NCI-H69 (cell line): ENCODE measurements at places on chromosomes 3 and 15.

DNA sequence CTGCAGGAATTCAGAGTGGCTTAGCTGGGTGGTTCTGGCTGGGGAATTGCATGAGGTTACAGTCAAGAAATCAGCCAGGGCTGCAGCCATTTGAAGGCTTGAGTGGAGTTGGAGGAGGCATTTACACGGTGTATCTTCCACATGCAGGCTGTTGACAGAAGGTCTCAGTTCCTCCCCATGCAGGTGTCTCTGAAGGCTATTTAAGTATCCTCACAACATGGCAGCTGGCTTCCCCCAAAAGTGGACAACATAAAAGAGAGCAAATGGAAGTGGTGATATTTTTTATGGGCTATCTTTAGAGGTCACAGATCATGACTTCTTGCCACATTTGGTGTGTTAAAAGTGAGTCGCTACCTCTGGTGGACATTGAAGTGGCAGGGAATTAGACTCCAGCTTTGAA is 60.1 kb upstream of the SPRED1 start:
- no peak for DNase-seq

DNA sequence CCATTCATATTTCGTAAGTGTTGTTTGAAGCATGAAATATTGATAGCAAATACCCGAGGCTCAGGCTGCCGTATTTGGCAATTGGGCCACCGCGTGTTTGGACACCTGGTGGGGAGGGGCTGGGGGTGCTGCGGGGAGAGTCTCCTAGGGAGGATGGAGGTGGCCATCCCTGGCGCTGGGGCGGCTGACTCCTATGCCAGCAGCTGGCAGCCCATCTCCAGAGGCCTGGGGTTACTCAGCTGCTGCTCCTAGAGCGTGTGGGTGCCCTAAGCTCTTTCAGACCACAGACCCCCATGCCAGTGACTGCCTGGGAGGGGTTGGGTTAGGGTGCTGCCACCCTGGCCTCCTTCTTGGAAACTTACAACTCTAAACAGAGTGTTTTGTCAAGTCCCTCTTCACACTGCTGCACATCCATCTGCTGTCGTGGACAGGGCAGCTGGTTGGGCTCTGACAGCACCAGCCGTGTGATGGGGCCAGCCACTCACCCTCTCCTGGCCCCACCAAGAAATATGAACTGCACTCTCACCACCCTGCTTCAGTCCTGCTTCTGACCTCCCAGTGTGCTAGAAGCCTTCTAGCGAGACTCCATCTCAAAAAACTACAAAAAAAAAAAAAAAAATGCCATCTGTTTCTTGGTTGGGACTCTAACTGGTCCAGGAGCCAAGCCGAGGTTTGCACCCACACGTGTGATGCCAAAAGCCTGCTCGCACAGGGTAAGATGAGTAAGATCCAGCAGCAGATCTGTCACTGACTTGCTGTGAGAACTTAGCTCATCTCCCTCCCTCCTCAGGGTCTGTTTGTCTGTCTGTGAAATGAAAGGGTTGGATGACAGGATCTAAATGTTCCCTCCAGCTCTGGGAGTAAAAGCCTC is 156.2 kb downstream of the MEGF11 start:
- peak; percentile 27 for DNase-seq

DNA sequence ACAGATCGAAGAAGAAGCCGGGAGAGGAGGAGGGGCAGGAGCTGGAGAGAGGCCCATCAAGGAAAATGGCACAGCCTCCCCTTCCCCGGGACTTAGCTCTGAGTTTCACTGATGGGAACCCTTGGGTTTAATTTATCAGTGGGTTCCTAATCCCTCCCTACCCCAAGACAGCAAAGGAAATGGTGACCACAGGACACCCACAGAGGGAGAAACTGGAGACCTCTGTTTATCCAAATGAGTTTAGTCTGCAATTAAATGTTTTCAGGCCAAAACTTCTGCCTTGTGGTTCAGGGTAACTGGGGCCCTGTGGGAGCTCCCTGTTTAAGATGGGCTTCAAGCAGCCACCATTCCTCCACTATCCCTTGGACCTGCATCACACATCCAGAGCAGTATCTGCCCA is 190.8 kb upstream of the TOPAZ1 start:
- DNase-seq: no peak

DNA sequence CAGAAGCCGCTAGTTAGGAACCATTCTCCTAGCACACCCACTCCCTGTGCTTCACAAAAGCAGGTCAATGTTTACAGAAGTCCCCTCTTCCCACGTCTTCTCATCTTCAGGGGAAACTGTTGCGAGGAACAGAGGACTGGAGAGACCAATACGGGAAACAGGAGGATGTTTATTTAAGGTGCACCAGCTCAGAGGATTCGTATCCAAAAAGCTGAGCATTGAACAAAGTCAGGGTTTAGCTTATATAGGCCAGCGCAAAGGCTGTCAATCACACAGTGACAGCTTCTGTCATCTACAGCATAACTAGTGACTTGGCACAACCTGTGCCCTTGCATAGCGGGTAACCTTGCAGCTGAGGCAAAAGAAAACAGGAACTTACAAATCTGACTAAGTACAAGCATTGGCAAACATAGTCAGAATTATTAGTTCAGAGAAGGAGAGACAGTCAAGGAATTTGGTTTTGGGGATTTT is 61.3 kb downstream of the ZDHHC19 start:
- DNase-seq: no peak

DNA sequence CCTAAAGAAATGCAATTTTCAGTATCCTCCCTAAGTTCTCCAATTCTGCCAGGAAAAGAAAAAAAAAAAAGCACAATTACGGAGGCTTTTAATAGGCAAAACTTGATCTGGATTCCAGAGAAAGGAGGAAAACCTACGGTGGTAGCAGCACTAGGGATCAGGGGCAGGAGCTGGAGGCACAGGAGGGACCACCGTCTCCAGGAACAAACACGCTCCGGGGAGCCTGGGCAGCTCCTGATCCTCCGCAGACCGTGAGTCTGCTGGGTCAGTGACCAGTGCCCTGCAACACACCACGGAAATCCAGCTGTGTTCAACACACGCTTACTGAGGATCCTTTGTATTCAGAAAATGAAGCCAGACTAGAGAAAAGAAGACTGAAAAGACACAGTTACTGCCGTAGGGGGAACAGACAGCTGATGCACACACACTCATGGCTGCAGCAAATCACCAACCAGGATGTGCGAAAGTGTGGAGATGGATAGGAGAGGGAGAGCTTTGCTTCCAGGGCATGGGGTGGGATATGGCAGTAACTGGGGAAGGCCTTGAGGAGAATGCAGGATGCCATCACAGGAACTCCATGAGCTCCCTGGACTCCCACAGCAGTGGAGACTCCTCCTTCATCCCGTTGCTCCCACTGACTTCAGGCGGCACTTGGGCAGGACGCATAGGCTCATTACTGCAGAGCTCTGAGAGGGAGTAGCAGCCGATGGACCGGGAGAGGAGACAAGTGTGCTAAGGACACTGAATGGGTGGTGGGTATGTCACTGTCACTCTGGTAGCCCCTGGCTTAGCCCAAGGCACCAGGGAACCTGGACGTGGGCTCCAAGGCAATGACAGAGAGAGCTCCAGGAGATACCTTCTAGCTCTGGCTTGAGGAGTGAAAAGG is 167.0 kb downstream of the ATP10A start:
- no peak for DNase-seq

- no peak for DNase-seq
These were observed 7.5 kb downstream of the DTWD1 start for GRCh38 chr15:49628379-49628778.

DNA sequence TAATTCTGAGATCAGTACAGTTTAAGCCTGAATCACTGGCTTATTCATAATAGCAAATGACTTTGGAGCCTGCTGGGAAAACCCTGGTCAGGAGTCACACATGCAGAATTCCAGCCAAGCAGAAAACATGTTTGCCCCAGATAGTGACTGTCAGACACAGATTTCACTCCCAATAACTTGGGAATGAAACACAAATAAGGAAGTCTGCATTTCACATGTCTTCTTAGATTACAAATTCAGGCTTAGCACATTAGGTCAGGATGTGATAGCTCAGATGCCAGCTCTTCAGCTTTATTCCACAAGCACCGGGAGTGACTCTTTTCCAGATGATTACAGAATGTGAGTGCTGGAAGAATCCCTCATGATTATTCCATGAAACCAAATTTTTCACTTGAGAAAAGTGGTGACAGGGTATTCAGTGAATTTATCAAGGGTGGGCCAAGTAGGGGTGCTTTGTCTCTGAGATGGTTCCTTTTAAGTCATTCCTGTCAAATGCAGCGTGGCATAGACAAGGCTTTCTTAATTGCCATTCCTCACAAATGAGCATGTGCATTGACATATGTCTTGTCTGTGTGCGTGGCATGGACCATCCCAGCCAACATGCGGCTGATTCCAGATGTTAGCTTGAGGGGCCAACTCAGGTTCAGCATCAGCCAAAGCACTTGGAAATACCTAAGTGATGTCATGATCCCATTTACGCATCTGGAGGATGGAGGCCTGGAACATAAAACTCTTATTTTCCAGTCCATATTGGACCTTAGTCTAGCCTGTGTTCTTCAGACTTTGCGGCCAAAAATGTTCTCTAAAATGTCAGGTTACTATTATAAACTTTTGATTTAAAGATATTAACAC is 191.0 kb downstream of the EPHB1 start:
- no peak for DNase-seq

- DNase-seq: no peak
These were observed 62.9 kb upstream of the SPRED1 start for GRCh38 chr15:38189671-38190295.

GRCh38 chr15:98823012-98823458 is 174.7 kb downstream of the IGF1R start:
- DNase-seq: peak; percentile 47

GRCh38 chr3:109548192-109548938 is 211.0 kb upstream of the DPPA4 start:
- DNase-seq: no peak

- peak; percentile 35 for DNase-seq
These were observed 9.9 kb downstream of the PDIA5 start for GRCh38 chr3:123076496-123077418.

GRCh38 chr15:69016021-69016595 is 1.6 kb downstream of the NOX5 start:
- no peak for DNase-seq

DNA sequence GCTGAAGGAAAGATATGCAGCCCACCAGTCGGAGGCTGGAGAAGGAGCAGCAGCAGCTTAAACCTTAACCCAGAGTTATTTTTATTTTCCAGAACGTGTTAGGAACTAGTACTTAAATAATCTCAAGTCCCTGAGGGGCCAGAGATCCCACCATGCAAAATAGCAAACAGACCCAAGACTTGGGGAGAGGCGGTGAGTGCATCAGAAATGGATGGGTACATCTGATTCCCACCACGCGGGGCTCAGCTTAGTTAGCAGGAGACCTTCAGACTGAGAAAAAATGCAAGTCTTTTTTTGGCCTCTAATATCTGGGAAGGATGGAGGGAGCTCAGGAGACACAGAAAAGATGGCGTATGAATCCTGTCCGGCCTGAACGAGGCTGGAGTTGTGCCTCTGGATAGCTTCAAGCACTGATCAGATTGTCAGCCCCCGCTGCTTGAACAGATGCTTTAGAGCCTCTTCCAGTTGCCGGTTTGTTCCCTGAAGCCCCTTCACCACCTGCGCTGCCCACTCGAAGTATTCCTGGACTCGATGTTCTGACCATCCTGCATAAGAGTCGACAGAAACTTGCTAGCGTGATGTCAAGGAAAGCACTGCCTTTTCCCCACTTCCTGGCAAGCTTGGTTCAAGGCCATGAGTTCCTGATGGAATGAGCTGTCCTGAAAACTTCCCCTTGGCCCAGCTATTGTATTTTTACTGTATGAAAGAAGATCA is 1.3 kb downstream of the HDDC3 start:
- peak; percentile 65 for DNase-seq

- DNase-seq: no peak
These were observed 706.9 kb downstream of the TBL1XR1 start for GRCh38 chr3:176490357-176490756.

DNA sequence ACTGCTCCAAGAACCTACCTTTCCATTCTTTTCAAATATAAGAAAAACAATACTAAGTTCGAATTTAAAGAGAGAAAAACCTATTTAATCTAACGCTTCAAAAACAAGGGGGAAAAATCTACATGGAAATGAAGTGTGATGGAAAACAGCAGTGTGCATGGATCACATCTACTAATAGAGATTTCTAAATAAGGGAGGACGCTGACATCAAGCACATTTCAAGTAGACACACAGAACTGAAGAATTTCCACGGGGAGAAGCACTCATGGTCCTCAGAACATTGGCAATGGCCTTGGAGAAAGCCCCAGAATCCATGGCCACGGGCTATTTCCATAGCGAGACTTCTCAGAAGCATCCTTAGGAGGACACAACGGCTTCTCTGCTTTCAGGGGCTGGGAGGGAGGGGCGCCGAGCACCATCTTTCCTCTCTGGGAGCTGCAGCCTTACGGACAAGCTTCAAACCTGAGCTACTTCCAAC is 1.0 kb downstream of the TASOR start:
- peak; percentile 77 for DNase-seq

GRCh38 chr3:73060302-73060723 is 1.1 kb upstream of the EBLN2 start:
- DNase-seq: no peak

DNA sequence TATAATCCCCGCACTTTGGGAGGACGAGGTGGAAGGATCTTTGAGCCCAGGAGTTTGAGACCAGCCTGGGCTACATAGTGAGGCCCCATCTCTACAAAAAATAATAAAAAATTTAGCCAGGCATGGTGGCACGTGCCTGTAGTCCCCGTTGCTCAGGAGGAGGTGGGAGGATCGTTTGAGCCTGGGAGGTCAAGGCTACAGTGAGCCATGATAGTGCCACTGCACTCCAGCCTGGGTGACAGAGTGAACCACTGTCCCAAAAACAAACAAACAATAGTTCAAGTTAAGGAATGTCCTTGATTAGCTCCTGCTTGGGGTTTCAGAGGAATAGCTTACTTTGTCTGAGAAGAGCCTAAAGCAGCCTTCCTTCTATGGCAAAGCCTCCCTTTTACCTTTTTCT is 51.7 kb upstream of the AMOTL2 start:
- DNase-seq: no peak

DNA sequence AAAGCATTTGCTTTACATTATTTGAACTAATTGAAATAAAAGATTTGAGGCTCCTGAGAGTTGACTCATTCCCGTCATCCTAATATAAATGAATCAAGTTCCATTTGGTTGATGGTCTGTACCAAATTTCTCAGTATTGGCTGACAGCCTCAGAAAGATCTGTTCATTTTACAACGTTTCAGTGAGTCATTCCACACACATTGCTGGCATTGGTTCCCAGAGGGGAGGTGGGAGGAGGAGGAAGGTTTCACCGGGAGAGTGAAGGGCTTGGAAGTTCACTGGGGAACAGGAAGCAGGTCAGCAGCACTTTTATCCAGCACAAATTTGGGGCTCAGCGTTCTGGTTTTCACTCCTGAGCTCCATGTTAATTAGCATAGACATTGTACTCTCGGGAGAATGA is 176.7 kb upstream of the CADPS start:
- DNase-seq: peak; percentile 75
